ENCODE measurements at places on chromosomes 1 and 21.

DNA sequence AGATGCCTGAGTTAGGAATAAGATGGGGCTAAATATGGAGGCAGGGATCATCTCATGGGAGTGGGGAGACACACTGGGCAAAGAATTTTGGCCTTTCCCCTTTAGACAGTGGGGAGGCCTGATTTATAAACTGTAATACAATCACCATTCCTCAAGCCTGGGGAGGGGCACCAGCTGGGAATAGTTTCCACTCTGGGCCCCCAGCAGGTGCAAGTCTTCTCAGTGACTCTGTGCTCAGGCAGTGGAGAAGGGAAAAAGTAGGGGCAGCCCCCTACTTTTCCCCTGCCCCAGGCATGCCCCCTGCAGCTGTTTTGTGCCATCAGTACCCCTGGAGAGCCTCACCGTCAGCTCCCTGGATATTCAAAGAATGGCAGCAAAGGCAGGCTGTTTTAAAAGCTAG is 19.1 kb downstream of the COA7 start:
- H3K27ac ChIP-seq: no peak overlapping the region
- H3K36me3 ChIP-seq: no peaks in the 10 kb centered on the region
- H3K27me3 ChIP-seq: peaks cover 3% of the 10 kb centered on the region
- peaks cover 10% of the 10 kb centered on the region for H3K4me1 ChIP-seq
- no peak for DNase-seq
- H3K4me3 ChIP-seq: no peak overlapping the region

- H3K27me3 ChIP-seq: peaks cover 5% of the 10 kb centered on the region
- H3K27ac ChIP-seq: no peak overlapping the region
- H3K4me1 ChIP-seq: peaks cover 3% of the 10 kb centered on the region
- DNase-seq: no peak
Observed at GRCh38 chr1:178704833-178705232, 20.2 kb upstream of the RALGPS2 start.

DNA sequence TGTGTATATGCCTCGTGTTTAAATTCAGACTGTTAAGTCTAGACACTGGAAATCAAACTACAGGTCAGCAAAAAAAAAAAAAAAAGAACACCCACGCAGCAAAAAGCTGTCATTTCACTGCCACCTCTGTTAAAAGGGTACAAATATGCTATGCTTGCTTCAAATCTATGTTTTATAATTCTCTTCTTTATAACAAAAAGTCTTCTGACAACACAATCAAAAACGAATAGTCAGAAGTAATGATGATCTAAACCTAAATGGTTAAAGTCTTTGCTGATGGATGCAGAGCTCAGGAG is 438.9 kb downstream of the SMYD3 start:
- peaks cover 54% of the 10 kb centered on the region for H3K4me1 ChIP-seq
- H3K27ac ChIP-seq: peak overlapping the region; percentile 17
- DNase-seq: no peak
- H3K4me3 ChIP-seq: no peak overlapping the region

- H3K36me3 ChIP-seq: no peaks in the 10 kb centered on the region
- H3K27ac ChIP-seq: no peak overlapping the region
- H3K4me3 ChIP-seq: no peak overlapping the region
- no peaks in the 10 kb centered on the region for H3K27me3 ChIP-seq
Observed at GRCh38 chr1:2294033-2294724, 66.1 kb downstream of the SKI start.

- peak overlapping the region; percentile 14 for H3K4me3 ChIP-seq
- DNase-seq: peak; percentile 18
- peaks cover 44% of the 10 kb centered on the region for H3K4me1 ChIP-seq
Observed at GRCh38 chr1:201730611-201731010, 98.3 kb upstream of the IPO9 start.

- no peak overlapping the region for H3K27ac ChIP-seq
- H3K4me1 ChIP-seq: peaks cover 48% of the 10 kb centered on the region
- peak overlapping the region; percentile 96 for H3K4me3 ChIP-seq
- peaks cover 24% of the 10 kb centered on the region for H3K36me3 ChIP-seq
- no peaks in the 10 kb centered on the region for H3K27me3 ChIP-seq
- DNase-seq: no peak
Observed at GRCh38 chr1:145997718-145998023, 1.3 kb upstream of the TXNIP start.

GRCh38 chr1:164605254-164606091 is 46.5 kb downstream of the PBX1 start:
- H3K4me3 ChIP-seq: peak overlapping the region; percentile 23
- no peak overlapping the region for H3K27ac ChIP-seq
- H3K36me3 ChIP-seq: peaks cover 2% of the 10 kb centered on the region

GRCh38 chr1:228955691-228956090 is 220.4 kb downstream of the RHOU start:
- no peaks in the 10 kb centered on the region for H3K36me3 ChIP-seq
- no peak overlapping the region for H3K4me3 ChIP-seq
- H3K27ac ChIP-seq: no peak overlapping the region
